Adrenal gland (tissue), 19 donors: ENCODE measurements at places on chromosomes 1 and 21. TPM values are rescaled to one million over a fixed set of nuclear protein-coding genes. Genes with fewer than 3 reads are reported as not detected.

The ESRRG gene
- total RNA-seq = 15.4 TPM

The CELA3A gene
- not detected for total RNA-seq

DNA sequence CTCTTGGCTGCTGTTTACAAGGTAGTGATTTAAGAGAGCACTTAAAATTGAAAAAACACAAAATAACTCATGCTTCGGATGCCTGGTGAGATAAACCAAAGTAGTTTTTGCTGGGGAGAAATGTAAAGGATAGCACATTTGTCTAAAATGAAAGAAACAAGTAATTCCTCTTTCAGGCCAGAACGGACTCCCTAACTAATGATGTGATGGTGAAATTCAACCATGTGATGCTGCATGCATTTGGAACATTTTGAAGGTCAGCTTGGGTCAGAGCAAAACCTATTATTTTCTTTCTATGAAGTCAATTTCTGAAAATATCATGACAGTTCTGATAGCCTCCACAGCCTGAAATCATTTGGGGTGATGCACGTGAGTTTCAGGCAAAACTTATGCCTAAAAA lies 27.6 kb downstream of the NMNAT2 start:
- no peaks in the 10 kb centered on the region for H3K4me1 ChIP-seq
- no peaks in the 10 kb centered on the region for H3K36me3 ChIP-seq
- no peak overlapping the region for H3K27ac ChIP-seq
- no peaks in the 10 kb centered on the region for H3K27me3 ChIP-seq
- DNase-seq = no peak
- no peak overlapping the region for H3K4me3 ChIP-seq

DNA sequence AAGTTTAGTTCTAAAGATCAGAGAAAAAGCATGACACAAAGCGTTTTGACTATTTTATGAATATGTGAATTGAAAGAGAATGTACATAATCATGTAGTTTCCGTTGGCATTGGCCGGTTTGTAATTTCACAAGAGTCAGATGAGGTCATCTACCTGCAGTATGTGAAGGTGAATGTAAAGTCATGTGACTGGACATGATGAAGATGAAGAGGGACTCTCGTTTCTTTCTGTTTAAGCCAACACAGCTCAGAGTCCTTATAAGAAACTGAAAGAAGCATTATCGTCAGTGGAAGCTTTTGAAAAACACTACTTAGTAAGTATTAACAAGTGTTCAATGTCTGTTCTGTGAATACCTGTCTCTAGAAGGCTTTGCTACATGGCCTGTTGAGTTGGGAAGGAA lies 30.9 kb upstream of the PWP2 start:
- H3K36me3 ChIP-seq = no peaks in the 10 kb centered on the region
- no peak overlapping the region for H3K27ac ChIP-seq
- no peak for DNase-seq
- H3K4me3 ChIP-seq = no peak overlapping the region

DNA sequence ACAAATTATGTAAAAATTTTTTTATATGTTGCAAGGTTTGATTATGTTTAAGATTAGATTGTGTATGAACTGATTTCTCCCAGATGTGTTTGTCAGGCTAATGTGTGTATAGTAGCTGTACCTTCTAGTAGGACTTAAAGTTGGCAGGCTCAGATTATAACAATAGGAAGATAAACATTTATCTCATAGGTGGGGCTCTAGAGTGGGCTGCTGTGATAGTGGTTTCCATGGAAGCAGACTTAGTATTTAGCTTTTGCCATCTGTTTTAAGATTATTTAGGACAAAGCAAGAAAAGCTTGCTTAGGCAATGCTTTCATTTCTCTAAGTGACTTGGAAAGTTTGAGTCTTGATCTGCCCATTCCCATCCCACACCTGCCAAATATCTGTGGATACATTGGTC lies 187.7 kb upstream of the CACYBP start:
- no peaks in the 10 kb centered on the region for H3K36me3 ChIP-seq
- no peak for DNase-seq
- H3K27me3 ChIP-seq = no peaks in the 10 kb centered on the region
- no peak overlapping the region for H3K4me3 ChIP-seq

DNA sequence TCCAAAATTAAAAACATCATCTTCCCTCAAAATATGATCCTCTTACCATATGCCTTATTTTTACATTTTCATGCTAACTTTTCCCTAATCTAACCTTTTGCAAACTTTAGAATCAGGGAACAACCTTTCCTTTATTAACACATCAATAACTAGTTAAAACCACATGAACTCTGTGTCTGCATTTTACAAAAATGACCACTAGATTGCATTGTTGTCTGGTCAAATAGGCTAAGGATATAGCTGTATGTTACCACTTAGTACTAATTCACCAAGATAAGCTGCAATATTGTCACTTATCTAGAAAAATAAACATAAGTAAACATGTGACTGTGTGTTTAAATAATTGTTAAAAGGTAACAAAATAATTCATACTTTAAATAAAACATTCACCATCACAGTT lies 82.3 kb downstream of the DENND1B start:
- DNase-seq = no peak

- H3K36me3 ChIP-seq = no peaks in the 10 kb centered on the region
- H3K27me3 ChIP-seq = no peaks in the 10 kb centered on the region
- DNase-seq = no peak
- H3K4me1 ChIP-seq = peaks cover 23% of the 10 kb centered on the region
- no peak overlapping the region for H3K27ac ChIP-seq
Measured at GRCh38 chr1:202592146-202592545, 118.1 kb downstream of the SYT2 start.

The TEKT2 gene
- total RNA-seq = 0.80 TPM

GRCh38 chr1:22922640-22923039 lies 50.0 kb downstream of the LACTBL1 start:
- no peaks in the 10 kb centered on the region for H3K27me3 ChIP-seq
- no peaks in the 10 kb centered on the region for H3K36me3 ChIP-seq
- DNase-seq = no peak

The OR2L5 gene
- total RNA-seq = not detected
